Purkinje cell (primary cell): ENCODE measurements at places on chromosomes 3 and 15. TPM values are rescaled to one million over a fixed set of nuclear protein-coding genes. Genes with fewer than 3 reads are reported as not detected.

The MESP1 gene
- 1.1 and 2.1 TPM in 2 replicates for polyA plus RNA-seq

The DUOX2 gene
- not detected in 2 replicates for polyA plus RNA-seq

The ITIH1 gene
- not detected in 2 replicates for polyA plus RNA-seq

The PDCD6IP gene
- polyA plus RNA-seq = 30.0 and 32.2 TPM in 2 replicates

The SI gene
- not detected in 2 replicates for polyA plus RNA-seq

The GPR176 gene
- 0.63 and 2.4 TPM in 2 replicates for polyA plus RNA-seq
